Fibroblast of skin of right biceps (primary cell): ENCODE measurements at places on chromosomes 4 and X.

DNA sequence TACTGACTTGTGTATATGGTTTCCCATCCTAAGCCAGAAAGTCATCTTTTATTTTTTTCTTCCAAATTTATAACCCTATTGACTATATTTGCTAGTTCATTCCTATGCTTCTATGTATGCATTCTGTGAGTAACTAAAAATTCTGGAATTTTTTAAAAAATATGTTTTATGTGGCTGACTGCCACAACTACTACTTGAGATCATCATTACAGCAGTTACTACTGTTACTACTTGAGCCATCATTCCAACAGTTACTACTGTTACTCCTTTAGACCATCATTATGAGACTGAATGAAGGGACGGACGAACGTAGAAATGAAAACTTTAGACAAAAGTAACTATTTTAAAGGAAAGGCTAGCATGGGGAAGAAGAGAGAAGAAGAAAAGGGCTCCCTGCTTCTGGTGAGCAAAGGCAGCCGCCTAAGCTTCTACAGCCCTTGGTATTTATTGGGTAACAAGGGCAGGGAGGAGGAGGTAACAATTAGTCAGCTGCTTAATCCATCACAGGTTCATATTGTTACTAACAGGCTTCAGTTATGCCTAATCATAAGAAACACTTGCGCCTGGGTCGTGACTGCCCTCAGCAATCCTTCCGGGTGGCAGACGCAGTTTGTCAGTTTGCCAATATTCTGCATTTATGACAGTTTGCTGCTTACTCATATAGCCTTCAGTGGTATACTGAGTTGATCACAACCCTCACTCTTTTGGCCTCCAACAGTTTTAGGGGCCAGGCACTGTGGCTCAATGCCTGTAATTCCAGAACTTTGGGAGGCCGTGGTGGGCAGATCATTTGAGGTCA lies 80.4 kb downstream of the PDLIM5 start:
- peak; percentile 70 for DNase-seq

- peak; percentile 39 for DNase-seq
Observed at GRCh38 chr4:176545872-176546271, 226.1 kb downstream of the SPCS3 start.

DNA sequence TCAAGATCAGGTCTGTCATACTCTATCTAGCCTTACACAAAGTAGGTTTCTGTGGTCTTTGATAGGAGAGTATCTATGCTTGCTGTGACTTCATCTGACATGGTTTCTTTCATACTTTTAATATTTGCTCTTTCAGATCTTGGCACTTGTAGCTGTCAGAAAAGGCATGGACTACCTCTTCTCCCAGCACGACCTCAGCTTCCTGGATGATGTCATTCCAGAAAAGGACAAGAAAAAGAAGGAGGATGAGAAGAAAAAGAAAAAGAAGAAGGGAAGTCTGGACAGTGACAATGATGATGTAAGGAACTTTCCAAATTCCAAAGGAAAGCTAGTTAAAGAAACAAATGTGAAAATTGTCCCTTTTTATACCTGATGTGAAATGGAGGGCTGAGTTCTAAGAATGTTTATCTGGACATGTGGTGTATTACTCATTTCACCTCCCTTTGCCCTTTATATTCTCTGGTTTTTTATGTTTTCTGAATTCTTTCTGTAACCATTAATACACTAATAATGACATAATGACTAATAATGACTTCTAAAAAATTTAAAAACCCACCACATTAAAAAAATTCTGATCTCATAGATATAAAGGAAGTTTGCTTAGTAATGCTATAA lies 221.2 kb downstream of the SLC4A4 start:
- DNase-seq: peak; percentile 64

GRCh38 chrX:6758234-6758633 lies 223.3 kb upstream of the VCX3A start:
- no peak for DNase-seq

DNA sequence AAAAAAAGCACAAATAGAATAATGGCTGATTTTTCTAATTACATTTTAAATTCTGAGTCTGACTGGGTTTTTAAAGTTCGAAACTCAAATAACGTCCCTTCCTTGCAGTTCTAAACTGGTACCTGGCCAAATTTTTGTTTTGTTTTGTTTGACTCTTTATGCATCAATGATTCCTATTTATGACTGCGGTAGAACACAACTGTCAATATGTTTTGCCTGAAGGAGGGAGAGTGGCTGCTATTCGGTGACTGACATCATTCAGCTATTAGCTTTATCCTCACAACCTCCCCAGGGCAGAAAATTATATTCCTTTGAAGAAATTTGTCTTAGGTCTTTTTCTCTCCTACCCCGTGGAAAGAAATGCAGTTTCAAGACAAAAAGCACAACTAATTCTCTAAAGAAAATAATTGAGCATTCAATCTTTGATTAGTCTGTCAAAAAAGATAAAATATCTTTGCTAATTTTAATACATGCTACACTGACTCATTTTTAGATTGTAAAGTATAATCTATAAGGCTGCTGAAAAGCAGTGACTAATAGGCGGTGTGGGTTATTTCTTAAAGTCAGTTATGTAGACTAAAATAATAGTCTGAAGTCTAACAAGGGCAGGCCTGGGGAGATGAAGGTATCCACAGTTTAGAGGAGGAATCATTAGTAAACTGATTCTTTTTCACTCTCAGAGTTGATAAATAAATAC lies 61.9 kb downstream of the TMEM150C start:
- peak; percentile 54 for DNase-seq

- DNase-seq: peak; percentile 31
Observed at GRCh38 chr4:62644372-62644771, 1444.2 kb downstream of the ADGRL3 start.

DNA sequence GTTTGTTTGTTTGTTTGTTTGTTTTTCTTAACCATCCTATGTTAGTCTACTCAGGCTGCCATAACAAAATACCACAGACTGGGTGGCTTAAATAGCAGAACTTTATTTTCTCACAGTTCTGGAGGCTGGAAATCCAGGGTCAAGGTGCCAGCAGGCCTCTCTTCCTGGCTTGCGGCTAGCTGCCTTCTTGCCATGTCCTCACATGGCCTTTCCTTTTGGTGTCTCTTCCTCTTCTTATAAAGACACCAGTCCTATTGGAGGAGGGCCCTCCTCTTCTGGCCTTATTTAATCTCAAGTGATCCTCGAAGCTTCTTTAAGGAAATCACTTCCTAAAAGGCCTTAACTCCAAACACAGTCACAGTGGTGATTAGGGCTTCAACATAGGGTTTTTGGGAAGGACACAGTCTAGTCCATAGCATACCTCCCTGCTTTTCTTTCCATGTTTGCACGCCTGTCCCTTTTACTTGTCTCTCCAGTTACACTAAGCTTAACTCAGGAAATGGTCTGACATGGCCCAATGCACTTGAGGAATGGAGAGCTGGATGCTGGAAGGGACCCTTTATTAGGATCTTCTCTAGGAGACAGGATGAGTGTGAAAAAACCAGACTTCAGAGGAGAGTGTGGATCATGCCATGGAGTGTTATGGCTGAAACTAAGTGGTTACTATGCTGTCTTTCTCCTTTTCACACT lies 36.0 kb upstream of the MGST2 start:
- no peak for DNase-seq

DNA sequence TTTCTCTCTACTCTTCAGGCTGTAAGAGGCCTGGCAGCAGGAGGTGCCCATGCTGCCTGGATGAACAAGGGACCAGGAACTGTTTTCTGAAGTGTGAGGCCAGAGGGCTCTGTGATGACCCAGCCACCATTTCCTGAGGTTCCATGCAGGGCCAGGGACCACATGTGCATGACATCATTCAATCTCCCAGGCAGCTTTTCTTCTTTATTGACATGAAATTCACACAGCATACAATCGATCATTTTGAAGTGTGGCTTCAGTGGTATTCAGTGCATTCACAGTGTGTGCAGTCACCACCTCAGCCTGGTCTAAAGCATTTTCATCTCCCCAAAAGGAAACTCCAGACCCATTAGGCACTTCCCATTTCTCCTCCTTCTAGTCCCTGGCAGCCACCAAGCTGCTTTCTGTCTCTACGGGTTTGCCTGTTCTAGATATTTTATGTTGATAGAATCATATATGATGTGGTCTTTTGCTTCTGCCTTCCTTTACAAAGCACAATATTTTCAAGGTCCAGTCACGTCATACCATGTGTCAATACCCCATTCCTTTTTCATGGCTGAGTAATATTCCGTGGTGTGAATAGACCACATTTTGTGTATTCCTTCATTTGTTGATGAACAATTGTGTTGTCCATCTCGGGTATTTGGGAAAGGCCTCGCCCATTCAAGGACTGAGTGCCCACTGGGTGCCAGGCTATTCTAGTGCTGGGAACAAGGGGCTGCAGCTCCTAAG lies 93.1 kb downstream of the PSAPL1 start:
- peak; percentile 88 for DNase-seq

DNA sequence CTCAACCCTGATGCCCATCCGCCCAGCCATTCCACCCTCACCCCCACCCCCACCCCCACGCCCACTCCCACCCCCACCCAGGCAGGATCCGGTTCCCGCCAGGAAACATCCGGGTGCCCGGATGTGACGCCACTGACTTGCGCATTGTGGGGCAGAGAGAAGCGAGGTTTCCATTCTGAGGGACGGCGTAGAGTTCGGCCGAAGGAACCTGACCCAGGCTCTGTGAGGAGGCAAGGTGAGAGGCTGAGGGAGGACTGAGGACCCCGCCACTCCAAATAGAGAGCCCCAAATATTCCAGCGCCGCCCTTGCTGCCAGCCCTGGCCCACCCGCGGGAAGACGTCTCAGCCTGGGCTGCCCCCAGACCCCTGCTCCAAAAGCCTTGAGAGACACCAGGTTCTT lies at the start of gene MAGEA1:
MAGEA1 (plus strand) TSS at position 154 of the 400 bp plus-strand sequence. CDS start 3,106 bp downstream, outside the sequence.
- DNase-seq: no peak

- DNase-seq: peak; percentile 28
Observed at GRCh38 chrX:108699368-108699767, 37.0 kb downstream of the IRS4 start.

DNA sequence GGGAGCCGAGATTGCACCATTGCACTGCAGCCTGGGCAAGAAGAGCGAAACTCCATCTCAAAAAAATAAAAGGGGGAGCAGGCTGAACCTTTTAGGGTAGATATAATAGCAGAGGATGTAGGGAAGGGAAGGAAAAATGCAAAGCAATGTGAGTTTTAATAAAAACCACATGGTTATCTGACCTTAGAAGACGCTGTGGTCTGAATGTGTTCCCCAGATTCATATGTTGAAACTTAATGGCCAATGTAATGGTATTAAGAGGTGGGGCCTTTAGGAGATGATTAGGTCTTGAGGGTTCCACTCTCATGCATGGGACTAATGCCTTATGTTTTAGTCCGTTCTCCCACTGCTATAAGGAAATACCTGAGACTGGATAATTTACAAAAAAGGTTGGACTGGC lies 114.1 kb upstream of the STX18 start:
- DNase-seq: peak; percentile 43

- DNase-seq: no peak
Observed at GRCh38 chr4:531721-532565, 32.9 kb downstream of the PIGG start.

GRCh38 chr4:30844861-30845582 lies 124.9 kb downstream of the PCDH7 start:
- DNase-seq: no peak

DNA sequence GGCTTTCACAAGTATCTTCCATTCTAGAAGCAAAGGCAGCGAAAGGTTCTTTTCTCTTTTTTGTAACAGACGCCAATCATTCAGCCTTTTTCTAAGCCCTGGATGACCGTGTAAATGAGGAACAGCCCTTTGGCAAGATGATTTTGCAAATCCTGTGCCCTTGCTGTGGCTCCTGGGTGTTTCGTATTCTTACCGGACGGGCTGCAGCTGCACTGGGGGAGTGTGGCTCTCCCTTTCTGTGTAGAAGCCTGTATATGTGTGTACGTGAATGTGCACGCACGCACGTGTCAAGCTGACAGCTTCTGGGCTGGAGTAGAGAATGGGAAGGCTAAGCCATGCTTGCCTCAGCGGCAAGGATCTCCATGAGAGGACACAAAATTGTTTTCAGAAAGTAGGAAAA lies 8.2 kb downstream of the GRPEL1 start:
- no peak for DNase-seq

- peak; percentile 69 for DNase-seq
Observed at GRCh38 chr4:139603576-139604410, 47.8 kb upstream of the SETD7 start.

- peak; percentile 25 for DNase-seq
Observed at GRCh38 chrX:154026136-154027021, 6.7 kb upstream of the IRAK1 start.

DNA sequence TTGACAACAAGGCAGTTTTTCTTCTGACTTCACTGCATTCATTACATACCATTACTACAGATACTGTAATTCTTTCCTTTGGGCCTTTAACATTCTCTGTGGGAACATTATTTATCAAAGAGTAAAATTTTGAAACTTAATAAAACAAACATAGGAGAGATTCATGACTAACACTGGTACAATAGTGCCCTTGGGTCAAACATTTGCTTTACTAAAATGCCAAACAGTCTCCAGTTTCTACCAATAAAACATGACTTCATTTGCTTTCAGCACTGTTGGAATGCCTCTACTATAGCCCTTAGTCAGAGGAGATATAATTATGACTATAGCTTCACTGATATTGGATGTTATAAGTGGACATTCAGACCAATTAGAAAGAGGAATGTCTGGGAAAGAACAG lies 481.5 kb downstream of the PACRGL start:
- DNase-seq: no peak

DNA sequence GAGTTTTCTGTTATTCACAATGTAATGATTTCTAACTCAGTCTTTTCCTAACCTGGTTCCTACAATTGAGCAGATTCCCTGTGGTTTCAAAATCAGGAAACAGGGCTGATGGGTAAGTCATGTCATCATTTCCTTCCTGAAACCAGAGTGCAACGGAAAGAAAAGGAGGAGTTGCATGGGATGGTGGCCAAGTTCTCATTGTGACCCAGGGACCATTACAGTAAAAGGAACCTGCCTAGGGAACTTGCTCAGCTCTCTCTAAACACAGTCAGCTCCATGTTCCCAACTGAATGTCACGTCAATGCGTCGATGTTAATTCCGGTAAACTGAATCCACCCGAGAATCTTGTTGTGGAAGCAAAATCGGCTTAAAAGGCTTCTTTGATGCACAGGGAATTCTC lies 51.2 kb downstream of the LGI2 start:
- DNase-seq: peak; percentile 64

GRCh38 chr4:24252121-24252520 lies 332.2 kb downstream of the DHX15 start:
- DNase-seq: no peak
